Sigmoid colon (tissue), 7 donors: ENCODE measurements at places on chromosomes 7 and 10. TPM values are rescaled to one million over a fixed set of nuclear protein-coding genes. Genes with fewer than 3 reads are reported as not detected.
A peak's percentile ranks its signal among the peaks of the same experiment; 100 is the strongest.

Gene NUTM2E
- polyA plus RNA-seq: not detected

Gene SYT15B
- polyA plus RNA-seq: 1.1 TPM

Gene MMP21
- polyA plus RNA-seq: 0.07 TPM

Gene CALHM1
- polyA plus RNA-seq: not detected

DNA sequence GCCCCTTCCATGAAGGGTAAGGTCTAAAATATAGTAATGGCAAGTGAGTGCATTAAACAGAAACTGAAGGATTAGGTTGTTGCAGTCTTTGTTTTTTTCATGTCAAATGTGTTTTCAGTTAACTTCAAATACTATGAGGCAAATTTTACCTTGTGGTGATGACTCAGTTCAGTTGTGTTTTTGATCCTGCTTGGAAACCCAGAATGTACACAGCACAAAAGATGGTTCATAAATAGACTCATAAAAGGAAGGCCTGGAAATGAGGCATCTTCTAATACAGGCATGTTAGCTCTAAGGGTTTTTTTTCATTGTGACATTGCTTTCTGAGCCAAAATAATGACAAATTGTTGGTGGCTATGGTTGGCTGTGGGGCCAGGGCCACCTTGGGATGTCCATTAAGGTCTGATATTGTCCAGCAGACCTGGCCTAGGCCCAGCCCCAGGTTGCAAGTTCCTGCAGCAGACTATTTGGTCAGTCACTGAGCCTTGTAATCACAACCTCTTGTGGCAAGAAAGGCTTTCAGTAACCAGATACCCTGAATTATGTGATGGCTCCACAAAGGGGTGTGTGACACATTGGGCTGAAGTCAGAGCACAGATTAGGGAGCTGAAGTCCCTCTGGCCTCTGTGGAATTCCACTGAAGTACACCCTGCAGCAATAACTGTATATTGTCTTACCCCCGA lies 69.0 kb upstream of the SAMD8 start:
- H3K27me3 ChIP-seq: no peaks in the 10 kb centered on the region
- no peaks in the 10 kb centered on the region for H3K36me3 ChIP-seq
- peak overlapping the region; percentile 66 for H3K27ac ChIP-seq
- peak; percentile 48 for DNase-seq
- H3K4me3 ChIP-seq: no peak overlapping the region
- H3K4me1 ChIP-seq: peaks cover 8% of the 10 kb centered on the region

- H3K36me3 ChIP-seq: no peaks in the 10 kb centered on the region
- no peak for DNase-seq
- no peaks in the 10 kb centered on the region for H3K27me3 ChIP-seq
- H3K4me1 ChIP-seq: no peaks in the 10 kb centered on the region
Measured at GRCh38 chr10:71486484-71487114, 89.9 kb downstream of the CDH23 start.

- peaks cover 11% of the 10 kb centered on the region for H3K4me1 ChIP-seq
- H3K36me3 ChIP-seq: no peaks in the 10 kb centered on the region
- H3K27ac ChIP-seq: peak overlapping the region; percentile 43
- DNase-seq: no peak
- no peak overlapping the region for H3K4me3 ChIP-seq
- H3K27me3 ChIP-seq: no peaks in the 10 kb centered on the region
Measured at GRCh38 chr10:69885379-69886013, 83.8 kb downstream of the COL13A1 start.

GRCh38 chr10:128803790-128804189 lies 663.3 kb upstream of the MGMT start:
- no peak overlapping the region for H3K27ac ChIP-seq
- H3K36me3 ChIP-seq: no peaks in the 10 kb centered on the region
- DNase-seq: no peak

- H3K27ac ChIP-seq: no peak overlapping the region
- no peaks in the 10 kb centered on the region for H3K27me3 ChIP-seq
- no peaks in the 10 kb centered on the region for H3K36me3 ChIP-seq
Measured at GRCh38 chr10:31090894-31091607, 59.4 kb upstream of the ZNF438 start.

- DNase-seq: peak; percentile 83
- H3K27me3 ChIP-seq: no peaks in the 10 kb centered on the region
- H3K27ac ChIP-seq: peak overlapping the region; percentile 46
- no peak overlapping the region for H3K4me3 ChIP-seq
- no peaks in the 10 kb centered on the region for H3K4me1 ChIP-seq
- H3K36me3 ChIP-seq: no peaks in the 10 kb centered on the region
Measured at GRCh38 chr10:126247446-126247975, 140.8 kb downstream of the ADAM12 start.

GRCh38 chr7:27172315-27172774 lies 1.8 kb downstream of the HOXA10 start:
- peak overlapping the region; percentile 47 for H3K4me3 ChIP-seq
- peak; percentile 75 for DNase-seq
- H3K4me1 ChIP-seq: peaks cover 34% of the 10 kb centered on the region
- no peaks in the 10 kb centered on the region for H3K36me3 ChIP-seq
- H3K27me3 ChIP-seq: no peaks in the 10 kb centered on the region

DNA sequence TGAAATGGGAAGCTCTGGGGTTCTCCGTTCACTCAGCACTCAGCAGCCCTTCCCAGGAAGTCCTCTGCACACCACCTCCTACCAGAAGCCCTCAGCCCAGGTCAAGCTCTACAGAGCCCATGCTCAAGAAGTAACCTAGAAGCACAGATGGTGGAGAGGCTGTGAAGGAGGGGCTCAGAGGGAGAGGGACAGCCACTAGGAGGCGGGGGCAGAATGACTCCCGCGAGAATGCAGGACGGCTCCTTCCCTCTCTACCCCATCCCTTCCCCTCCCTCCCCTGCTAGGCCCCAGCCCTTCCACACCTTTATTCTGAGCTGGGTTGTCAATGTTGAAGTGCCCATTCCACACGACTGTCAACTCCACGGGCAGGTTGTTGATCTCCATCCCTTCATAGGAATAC lies 373.2 kb downstream of the PLXNA4 start:
- H3K4me1 ChIP-seq: no peaks in the 10 kb centered on the region
- peaks cover 3% of the 10 kb centered on the region for H3K36me3 ChIP-seq
- no peaks in the 10 kb centered on the region for H3K27me3 ChIP-seq
- DNase-seq: peak; percentile 43
- no peak overlapping the region for H3K27ac ChIP-seq
- H3K4me3 ChIP-seq: no peak overlapping the region

- no peaks in the 10 kb centered on the region for H3K27me3 ChIP-seq
- no peaks in the 10 kb centered on the region for H3K4me1 ChIP-seq
- no peak for DNase-seq
- H3K27ac ChIP-seq: no peak overlapping the region
Measured at GRCh38 chr10:51691135-51691534, 8.3 kb downstream of the CSTF2T start.

- H3K4me3 ChIP-seq: no peak overlapping the region
- no peaks in the 10 kb centered on the region for H3K27me3 ChIP-seq
- H3K4me1 ChIP-seq: no peaks in the 10 kb centered on the region
Measured at GRCh38 chr7:155252444-155252887, 45.2 kb upstream of the INSIG1 start.

DNA sequence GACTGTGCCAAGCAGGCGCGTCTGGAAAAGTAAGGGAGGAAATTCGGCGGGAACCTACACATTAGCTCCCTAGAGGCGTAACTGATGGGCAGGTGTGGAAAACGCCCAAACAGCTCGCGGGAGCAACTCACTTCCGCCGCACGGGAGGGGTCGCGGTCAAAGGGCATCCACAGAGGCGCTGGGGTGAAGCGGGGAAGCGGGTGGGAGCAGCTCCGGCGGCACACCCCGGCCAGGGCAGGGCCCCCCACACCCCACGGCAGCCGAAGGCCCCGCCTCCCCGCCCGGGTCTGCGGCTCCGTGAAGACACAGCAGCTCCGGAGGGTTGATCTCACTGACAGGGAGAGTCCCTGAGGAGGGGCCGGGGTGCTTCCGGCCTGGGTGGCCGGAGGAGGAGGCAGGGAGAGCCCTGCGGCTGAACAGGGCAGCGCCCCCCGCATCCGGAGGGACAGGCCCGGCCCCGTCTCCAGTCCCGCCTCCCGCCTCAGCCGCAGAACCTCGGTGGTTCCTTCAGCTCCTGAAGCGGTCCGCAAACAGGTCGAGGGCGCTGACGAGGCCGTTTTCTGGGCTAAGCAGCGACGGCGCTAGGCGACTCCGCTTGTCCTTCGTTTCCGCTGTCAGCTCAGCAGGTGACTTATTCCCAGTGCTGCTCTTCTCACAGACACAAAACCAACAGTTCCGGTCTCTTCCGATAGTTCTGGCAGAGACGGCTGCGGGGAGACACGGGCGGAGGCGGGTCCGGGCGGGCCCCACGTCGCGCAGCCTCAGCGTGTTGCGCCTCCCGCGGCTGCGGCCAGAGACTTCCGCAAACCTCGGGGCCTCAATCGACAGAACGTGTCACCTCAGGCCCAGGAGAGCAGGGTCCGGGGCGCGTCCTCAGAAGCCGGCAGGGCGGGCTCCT lies 276.1 kb downstream of the DNAJB6 start:
- H3K4me3 ChIP-seq: peak overlapping the region; percentile 50
- H3K27ac ChIP-seq: no peak overlapping the region
- H3K36me3 ChIP-seq: no peaks in the 10 kb centered on the region
- H3K4me1 ChIP-seq: peaks cover 19% of the 10 kb centered on the region
- peak; percentile 66 for DNase-seq

DNA sequence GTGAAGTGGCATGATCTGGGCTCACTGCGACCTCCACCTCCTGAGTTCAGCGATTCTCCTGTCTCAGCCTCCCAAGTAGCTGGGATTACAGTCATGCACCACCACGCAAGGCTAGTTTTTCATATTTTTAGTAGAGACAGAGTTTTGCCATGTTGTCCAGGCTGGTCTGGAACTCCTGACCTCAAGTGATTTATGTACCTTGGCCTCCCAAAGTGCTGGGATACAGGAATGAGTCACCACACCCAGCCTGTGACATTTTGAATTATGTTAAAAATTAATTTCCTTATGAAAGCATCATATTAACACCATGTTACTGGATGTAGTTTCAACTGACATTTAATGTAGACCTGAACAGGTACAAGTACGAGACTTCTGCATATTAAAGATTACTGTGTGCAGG lies 24.3 kb downstream of the ABCB4 start:
- H3K27ac ChIP-seq: no peak overlapping the region
- no peaks in the 10 kb centered on the region for H3K36me3 ChIP-seq
- H3K4me1 ChIP-seq: no peaks in the 10 kb centered on the region
- no peak overlapping the region for H3K4me3 ChIP-seq
- DNase-seq: no peak

DNA sequence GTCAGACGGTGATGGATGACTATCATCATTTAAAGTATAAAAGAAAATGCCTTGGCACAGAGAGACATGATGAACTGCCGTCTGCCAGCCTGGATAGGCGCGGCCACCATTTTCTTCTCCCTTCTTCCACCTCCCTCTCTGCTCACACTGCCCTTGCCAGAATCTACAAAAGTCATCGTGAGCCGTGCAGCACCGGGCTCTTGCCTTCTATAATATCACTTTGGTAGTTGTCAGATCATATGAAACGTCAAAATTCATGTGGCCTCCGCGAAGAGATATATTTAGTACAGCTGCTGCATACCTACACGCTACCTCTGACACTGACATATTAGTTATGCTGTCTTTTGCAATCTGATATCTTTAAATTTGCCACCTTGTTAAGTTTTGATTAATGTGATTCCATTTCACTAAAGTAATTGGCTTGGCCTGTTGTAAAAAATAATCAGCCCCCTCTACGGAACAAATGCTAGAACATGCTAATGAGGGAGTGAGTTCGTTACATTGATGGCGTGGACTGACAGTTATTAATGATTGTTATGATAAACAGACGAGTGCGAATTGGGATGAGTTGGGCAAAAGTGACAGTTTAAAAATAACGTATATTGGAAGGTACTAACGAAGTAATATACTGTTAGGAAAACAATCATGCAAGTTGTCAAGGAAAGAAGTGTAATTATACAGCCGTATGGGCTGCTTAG lies 214.9 kb downstream of the LRMDA start:
- no peak overlapping the region for H3K4me3 ChIP-seq
- no peaks in the 10 kb centered on the region for H3K36me3 ChIP-seq
- no peak for DNase-seq
- H3K27me3 ChIP-seq: no peaks in the 10 kb centered on the region

- DNase-seq: no peak
- H3K36me3 ChIP-seq: no peaks in the 10 kb centered on the region
- no peak overlapping the region for H3K4me3 ChIP-seq
- no peak overlapping the region for H3K27ac ChIP-seq
- H3K4me1 ChIP-seq: no peaks in the 10 kb centered on the region
Measured at GRCh38 chr7:41588341-41588740, 114.5 kb downstream of the INHBA start.

DNA sequence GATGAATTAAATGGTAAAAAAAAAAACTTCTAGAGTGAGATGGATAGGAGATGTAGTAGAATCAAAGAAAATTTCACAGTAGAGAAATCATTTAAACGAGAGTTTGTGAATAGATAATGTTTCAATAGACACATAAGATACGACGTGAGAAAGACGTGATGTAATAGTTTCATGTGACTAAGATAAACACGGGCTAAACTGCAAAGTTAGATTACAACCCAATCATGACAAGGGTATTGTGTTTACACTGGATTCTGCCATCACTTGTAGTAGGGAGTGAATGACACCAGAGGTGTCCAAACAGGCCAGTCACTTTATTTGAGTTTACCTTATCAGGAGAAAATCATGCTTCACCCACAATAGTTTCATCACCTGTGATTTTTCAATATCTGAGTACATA lies 21.6 kb downstream of the SEMA3D start:
- H3K36me3 ChIP-seq: no peaks in the 10 kb centered on the region
- H3K27me3 ChIP-seq: no peaks in the 10 kb centered on the region
- no peaks in the 10 kb centered on the region for H3K4me1 ChIP-seq
- H3K4me3 ChIP-seq: no peak overlapping the region
- DNase-seq: no peak

DNA sequence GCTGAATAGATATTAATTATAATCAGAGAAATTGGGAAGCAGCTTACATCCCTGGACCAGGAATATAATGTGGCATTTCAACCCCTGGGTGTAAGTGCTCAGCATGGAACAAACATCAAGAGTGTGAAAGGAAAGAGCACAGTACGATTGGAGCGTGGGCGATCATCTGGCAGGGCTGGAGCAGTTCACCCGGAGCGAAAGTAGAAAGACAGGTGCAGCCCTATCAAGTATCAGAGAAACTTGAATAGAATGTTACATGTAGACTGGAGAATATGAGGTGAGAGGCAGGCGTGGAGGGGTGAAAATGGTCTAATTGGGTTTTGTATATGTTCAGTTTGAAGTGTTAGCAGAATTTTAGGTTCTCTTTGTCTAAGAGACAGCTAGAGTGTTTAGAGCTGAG lies 303.0 kb downstream of the MDFIC start:
- no peak overlapping the region for H3K27ac ChIP-seq
- no peaks in the 10 kb centered on the region for H3K27me3 ChIP-seq
- H3K4me3 ChIP-seq: no peak overlapping the region
- no peak for DNase-seq
